ENCODE measurements at places on chromosomes 16 and 17. TPM values are rescaled to one million over a fixed set of nuclear protein-coding genes. Genes with fewer than 3 reads are reported as not detected.

Gene KRTAP2-1
- total RNA-seq, result not detected

Gene RASL10B
- total RNA-seq, result 0.26 TPM

Gene GRB7
- total RNA-seq, result 1.2 TPM

Gene LRRC45
- total RNA-seq, result 19.0 TPM

Gene CACNA1H
- 0.26 TPM for total RNA-seq

Gene MPP2
- total RNA-seq, result 2.0 TPM

Gene MEFV
- total RNA-seq, result 0.17 TPM

Gene ZSWIM7
- 11.2 TPM for total RNA-seq

GRCh38 chr16:47374629-47375028 is 86.2 kb downstream of the ITFG1 start:
- DNase-seq, result no peak

DNA sequence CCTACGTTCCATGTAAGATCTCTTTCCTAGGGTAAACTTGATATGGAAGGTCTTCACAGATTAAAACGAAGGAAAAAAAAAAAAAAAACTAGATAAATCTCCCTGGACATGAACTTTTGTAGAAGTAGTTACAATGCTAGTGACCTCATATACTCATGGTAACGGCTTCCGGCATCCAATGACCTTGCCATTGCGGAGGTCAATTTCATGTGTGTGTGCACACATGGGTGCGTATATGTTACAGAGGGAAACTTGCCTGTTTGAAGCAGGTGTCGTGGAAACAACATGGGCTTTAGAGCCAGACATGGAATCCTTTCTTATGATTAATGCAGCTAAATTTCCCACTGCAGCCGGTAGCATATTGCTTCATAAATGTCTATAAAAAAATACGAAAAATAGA is 435.5 kb downstream of the MAF start:
- DNase-seq, result no peak

DNA sequence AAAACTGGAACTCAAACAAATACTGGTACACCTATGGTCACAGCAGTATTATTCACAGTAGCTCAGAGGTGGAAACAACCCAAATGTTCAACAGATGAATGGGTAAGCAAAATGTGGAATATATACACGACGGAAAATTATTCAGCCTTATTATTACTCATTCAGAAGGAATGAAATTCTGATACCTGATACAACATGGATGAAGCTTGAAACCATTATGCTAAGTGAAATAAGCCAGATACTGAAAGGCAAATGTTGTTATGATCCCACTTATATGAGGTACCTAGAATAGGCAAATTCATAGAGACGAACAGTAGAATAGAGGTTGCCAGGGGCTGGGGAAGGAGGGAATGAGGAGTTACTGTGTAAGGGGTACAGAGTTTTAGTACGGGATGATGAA is 27.1 kb upstream of the MYLK3 start:
- no peak for DNase-seq

- DNase-seq, result no peak
These were observed 408.0 kb downstream of the SLC39A11 start for GRCh38 chr17:72684405-72685020.

DNA sequence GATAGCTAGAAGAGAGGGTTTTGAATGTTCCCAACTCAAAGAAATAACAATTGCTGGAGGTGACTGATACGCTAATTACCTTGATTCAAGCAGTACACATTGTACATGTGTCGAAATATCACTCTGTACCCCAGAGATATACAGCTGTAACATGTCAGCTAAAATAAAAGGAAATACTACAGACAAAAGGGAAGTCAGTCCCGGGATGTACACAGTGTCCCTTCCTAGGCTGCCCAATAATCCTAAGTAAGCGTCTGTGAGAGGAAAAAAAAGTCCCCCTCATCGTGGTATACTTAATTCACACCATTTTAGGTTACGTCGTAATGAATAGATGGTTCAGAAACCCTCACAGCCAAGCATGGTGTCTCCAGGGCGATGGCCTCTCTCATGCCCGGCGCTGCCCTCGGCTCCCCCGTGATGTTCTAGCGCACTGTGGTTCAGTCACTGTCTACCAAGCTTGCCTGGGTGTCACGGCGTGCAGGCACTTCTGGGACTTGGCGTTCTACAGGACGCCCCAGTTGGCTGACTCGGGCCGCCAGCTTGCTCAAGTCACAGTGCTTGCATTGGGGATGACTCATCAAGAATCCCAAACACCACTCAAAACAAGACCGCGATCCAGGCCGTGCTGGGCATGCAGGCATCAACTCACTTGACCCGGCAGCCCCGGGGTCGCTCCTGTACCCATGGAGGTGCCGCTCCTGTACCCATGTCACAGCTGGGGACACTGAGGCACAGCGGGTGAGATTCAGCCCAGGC is 27.6 kb downstream of the CCDC40 start:
- DNase-seq, result no peak

- DNase-seq, result no peak
These were observed 6.7 kb upstream of the EVI2A start for GRCh38 chr17:31328160-31328535.

DNA sequence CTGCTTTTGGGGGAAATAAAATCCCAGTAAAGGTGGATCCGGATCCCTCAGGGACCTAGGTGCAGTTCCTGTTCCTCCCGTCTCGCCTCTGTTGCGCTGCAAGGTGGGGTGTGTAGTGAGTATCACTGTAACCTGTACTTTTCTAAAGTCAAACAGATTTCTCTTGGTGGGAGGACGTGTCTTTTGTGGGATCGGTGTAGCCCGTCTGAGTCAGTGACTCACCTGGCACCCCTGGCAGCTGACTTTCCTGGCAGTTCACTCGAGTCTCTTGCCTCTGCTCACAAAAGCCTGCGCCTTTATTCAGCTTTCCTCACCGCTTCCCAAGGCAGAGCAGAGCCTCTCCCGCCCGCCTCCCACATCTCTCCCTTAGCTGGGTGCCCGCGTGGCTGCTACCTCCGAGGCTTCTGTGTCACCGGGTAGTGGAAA is 85.7 kb downstream of the CMIP start:
- no peak for DNase-seq

DNA sequence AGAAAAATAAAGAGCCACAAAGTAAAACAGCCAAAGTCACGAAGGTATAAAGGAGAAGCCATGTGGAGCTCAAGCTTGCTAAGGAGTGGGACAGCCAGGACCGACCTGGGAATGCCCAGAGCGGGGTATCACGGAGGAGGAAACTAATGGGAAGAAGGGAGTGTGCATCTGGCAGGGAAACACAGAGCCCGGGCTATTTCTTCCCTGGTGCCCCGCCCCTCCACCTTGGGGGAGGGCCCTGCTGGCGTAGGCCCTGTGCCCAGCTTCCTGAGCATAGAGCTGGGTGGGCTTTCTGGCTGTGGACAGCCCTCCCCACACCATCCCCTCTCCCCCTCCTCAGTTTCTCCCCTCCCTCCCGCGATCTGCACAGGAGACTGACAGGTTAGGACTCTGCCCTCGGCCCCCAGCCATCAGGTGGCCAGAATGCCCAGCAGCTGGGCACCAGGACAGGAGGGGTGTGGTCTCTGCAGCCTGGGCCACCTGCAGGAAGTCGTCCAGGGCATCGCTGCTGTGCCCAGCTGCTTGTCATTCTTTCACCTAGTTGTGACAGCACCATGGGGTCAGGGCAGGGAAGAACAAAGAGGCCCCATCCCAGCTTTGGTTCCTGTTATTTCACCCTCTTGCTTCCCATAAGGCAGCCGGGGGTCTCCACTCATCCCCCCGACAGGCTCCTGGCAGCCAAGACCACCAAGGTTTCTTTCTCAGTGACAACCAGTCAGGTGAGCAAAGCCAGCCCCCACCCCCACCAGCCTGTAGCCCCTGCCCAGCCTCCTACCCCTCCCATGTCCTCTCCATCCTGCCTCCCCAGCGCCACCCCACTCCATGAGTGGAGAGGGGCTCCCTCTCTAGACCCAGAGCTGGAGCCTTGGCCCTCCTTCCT is 7.1 kb upstream of the DCAF7 start:
- no peak for DNase-seq

DNA sequence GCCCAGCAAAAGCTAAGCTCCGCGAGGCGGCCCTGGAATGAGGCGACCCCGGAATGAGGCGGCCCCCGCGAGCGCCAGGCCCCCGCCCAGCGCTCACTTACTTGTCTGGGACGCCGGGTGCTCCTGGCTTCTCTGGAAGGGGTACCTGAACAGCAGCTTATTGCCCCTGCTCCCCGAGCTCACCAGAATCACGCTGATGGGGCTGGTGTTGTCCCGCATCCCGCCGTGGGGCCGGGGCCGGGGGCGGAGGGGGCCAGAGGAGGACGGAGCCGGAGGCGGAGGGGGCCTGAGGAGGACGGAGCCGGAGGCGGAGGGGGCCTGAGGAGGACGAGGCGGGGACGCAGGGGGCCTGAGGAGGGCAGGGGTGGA is 440 bp downstream of the NPRL3 start:
- peak; percentile 39 for DNase-seq

- DNase-seq, result peak; percentile 47
These were observed 17.6 kb upstream of the SSTR5 start for GRCh38 chr16:1054660-1055556.

DNA sequence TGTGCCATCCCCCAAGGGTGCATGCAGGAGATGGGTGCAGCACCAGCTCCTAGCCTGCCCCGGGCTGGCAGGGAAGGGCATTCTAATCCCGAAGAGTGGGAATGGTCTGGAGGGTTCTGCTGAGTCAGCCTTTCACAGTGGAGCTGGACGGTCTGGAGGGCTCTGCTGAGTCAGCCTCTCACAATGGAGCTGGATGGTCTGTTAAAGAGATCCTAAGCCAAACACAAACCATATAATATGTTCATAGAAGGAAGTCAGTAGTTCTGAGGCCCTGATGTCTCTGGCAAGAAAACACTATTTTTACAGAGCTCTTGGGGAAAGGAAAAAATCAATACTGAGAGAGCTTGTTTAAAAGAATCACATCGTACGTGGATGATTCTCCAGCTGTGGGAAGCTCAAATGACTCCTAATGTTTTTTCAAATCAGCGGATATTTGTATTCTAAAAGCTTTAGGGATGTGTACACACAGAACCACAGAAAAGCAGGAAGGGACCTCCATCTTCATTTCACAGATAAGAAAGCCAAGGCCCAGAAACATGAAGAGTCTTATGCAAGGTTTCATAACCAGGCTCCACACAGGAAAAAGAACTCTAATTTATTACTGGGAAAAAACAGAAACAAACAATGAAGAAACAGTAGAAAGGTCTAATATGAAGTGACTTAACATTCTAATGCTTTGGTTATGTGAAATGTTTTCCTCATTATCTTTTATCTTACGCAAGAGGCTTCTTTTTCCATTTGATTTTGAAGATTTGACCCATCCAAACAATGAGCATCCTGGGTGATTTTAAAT is 176.3 kb downstream of the VPS53 start:
- no peak for DNase-seq

GRCh38 chr17:70563281-70563820 is 394.0 kb downstream of the KCNJ2 start:
- DNase-seq, result no peak

DNA sequence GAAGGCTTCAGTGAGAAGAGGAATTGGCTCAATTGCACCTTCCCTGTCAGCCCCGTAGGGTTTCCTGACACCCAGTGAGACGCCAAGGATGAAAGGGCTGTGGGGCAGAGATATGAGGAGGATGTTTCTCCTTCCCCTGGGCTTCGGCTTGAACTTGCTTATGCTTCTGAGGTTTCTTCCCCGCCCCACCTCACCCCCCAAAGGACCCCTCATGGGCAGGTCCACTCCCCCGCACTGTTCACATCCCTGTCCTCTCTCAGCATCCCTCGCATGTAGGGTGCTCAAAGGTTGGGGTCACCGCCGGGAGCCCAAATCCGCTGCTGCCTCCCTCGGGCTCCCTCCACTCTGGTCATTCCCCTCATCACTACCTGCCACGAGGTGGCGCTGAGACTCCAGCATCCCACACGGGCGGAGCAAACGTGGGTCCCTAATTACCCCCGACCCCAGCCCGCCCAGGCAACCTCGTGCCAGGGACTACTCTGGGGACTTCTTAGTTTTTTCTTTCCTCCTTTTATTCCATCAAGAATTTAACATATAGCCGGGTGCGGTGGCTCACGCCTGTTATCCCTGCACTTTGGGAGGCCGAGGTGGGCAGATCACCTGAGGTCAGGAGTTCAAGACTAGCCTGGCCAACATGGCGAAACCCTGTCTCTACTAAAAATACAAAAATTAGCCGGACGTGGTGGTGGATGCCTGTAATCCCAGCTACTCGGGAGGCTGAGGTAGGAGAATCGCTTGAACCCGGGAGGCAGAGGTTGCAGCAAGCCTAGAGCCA is 3.3 kb upstream of the TRARG1 start:
- DNase-seq, result peak; percentile 79

- no peak for DNase-seq
These were observed 24.0 kb upstream of the ALKBH5 start for GRCh38 chr17:18159551-18160120.

GRCh38 chr16:4410335-4411075 is 5.9 kb downstream of the CORO7 start:
- no peak for DNase-seq

DNA sequence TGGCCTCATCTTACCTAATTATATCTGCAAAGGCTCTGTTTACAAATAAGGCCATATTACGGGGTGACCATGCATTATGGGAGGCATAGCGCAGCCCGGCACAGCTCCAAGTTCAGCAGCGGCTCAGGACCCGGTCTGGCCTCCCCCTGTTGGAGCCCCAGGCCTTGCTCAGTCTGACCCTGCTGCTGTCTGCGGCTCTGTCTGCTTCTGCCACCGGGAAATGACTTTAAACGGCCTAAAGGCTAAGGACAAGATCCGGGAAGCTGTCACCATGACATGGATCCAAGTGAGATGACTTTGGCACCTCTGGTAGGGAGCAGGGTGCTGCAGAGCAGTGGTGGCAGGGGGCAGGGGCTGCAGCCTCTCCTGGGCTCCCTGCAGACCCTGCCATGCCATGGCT is 140.6 kb upstream of the GSE1 start:
- no peak for DNase-seq

- DNase-seq, result no peak
These were observed 307.1 kb downstream of the SNX29 start for GRCh38 chr16:12283596-12283995.

DNA sequence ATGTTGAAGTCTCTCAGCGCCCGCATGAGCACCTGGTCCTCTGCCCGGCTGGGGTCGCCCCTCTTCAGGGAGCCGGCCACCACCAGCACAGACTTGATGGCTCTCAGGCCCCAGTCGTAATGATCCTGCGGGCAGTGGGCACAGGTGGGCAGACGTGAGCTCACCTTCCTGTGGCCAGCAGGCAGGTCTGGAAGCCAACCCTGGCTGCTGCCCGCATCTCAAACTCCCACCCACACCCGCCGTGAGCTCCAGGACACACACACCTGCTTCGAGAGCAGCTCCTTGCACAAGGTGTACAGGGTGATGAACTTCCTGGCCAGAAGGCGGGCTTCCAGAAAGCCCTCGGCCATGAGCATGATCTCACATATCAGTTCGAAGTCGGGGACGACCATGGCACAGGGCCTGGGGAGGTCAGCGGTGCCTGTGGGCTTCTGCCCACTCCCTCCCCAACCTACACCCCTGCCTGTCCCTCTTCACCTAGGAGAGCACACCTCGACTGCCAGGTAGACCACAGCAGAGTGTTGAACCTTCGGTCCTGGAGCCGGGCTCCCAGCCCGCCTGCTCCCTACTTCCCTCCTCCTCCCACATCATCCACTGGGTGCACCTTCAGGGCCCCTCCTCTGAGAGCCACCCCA is 82.4 kb downstream of the DNAH17 start:
- DNase-seq, result no peak

Data from activated CD4-positive, alpha-beta memory T cell treated with anti-CD3 and anti-CD28 coated beads for 36 hours (primary cell).